HepG2 (cell line): ENCODE measurements at places on chromosomes 6 and 20. TPM values are rescaled to one million over a fixed set of nuclear protein-coding genes. Genes with fewer than 3 reads are reported as not detected.
A peak's percentile ranks its signal among the peaks of the same experiment; 100 is the strongest.

PLG gene
- 3.9 and 10.7 TPM in 2 replicates for total RNA-seq

GRCh38 chr6:144177726-144178125, 27.4 kb downstream of the STX11 start:
- H3K36me3 ChIP-seq, result no peaks in the 10 kb centered on the region
- no peak overlapping the region for H3K4me3 ChIP-seq
- no peak overlapping the region for H3K27ac ChIP-seq
- H3K4me1 ChIP-seq, result no peaks in the 10 kb centered on the region

GRCh38 chr20:13610184-13610583, 28.5 kb downstream of the TASP1 start:
- H3K27ac ChIP-seq, result no peak overlapping the region
- H3K36me3 ChIP-seq, result peaks cover 12% of the 10 kb centered on the region; the same call in 2 of the 3 replicates

DNA sequence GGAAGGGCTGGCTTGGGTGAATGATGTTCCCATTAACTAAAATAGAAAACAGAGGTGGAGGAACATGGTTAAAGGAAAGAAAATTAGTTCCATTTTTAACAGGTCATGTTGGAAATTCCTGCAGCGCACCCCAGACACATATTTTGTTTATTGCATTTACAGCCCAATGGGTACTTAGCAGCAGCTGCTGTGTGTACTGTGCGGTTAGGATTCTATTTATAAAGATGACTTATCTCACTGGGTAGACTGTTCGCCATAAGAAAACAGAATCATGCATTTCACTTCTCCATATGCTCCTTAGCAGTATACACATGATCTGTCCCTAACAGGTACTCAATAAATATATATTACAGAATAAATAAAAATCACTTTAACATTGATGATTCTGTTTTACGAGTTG, 135.8 kb downstream of the SLC35F1 start:
- H3K36me3 ChIP-seq, result no peaks in the 10 kb centered on the region
- no peak overlapping the region for H3K4me3 ChIP-seq
- DNase-seq, result no peak
- H3K27ac ChIP-seq, result no peak overlapping the region
- no peaks in the 10 kb centered on the region for H3K27me3 ChIP-seq

- peak; percentile 75 for DNase-seq
- no peak overlapping the region for H3K4me3 ChIP-seq
- 0 out of 3 replicates have a peak, but pooled peaks cover 4% of the 10 kb centered on the region for H3K27me3 ChIP-seq
Measured at GRCh38 chr6:159806021-159806458, 6.0 kb downstream of the PNLDC1 start.
